ENCODE measurements at places on chromosomes 6 and 20. TPM values are rescaled to one million over a fixed set of nuclear protein-coding genes. Genes with fewer than 3 reads are reported as not detected.
A peak's percentile ranks its signal among the peaks of the same experiment; 100 is the strongest.

FERMT1 gene
- 0.54 TPM for total RNA-seq

- no peak for DNase-seq
Measured at GRCh38 chr6:63236398-63236817, 25.1 kb downstream of the FKBP1C start.

GRCh38 chr6:140204154-140204553, 829.7 kb upstream of the CITED2 start:
- no peak for DNase-seq

DNA sequence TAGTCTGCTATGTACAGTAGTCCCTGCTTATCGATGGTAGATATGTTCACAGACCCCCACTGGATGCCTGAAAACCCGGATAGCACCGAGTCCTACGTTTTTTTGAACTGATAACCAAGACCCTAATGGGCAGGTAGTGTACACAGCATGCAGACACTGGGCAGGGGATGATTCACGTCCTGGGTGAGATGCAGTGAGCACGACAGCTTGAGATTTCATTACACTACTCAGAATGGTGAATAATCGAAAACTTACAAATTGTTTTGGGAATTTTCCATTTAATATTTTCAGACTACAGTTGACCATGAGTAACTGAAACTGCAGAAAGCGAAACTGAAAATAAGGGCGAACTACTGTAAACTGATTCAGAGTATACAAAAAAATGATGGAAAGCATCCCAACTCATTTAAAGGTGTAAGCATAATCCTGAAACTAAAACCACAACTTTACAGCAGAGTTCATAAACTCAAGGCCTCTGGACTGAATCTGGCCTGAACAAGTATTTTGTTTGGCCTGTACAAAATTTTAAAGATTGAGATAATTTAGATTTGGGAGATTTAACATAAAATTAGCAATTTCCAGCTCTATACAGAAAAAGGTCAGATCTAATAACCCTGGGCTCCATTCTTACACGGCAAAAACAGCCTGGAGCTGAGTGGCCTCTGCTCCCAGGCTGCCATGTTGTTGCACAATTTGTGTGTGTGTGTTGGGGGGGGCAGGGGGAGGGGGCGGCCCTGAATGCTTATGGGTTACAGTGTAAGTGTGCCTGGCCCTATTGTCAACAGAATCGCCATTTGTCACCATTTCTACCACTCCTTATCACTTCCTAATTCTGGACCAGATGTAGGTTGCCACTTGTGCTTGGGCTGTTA, 34.9 kb downstream of the RNF24 start:
- DNase-seq, result no peak

GRCh38 chr20:40966103-40966502, 62.5 kb upstream of the TOP1 start:
- DNase-seq, result no peak

BMP6 gene
- total RNA-seq, result 2.9 TPM

KCNK5 gene
- total RNA-seq, result 0.19 TPM

- no peak for DNase-seq
Measured at GRCh38 chr6:89187504-89187903, 29.7 kb downstream of the GABRR1 start.

- no peak for DNase-seq
Measured at GRCh38 chr6:168158980-168159349, 80.0 kb upstream of the FRMD1 start.

DNA sequence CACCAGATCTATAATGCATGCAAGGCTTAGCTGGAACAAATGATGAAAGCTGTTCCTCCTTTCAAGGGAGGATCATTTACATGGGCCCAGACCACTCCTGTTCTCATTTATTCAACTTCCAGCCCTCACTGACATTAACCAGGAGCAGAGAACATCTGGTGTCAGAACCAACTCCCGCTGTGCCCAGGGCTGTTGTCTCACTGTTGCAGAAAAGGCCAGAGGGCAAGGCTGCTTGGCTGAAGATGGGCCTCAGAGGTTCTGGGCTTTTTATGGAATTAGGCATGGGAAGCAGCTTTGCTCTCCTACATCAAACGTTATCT, 164.2 kb downstream of the GMPR start:
- no peak for DNase-seq

DNA sequence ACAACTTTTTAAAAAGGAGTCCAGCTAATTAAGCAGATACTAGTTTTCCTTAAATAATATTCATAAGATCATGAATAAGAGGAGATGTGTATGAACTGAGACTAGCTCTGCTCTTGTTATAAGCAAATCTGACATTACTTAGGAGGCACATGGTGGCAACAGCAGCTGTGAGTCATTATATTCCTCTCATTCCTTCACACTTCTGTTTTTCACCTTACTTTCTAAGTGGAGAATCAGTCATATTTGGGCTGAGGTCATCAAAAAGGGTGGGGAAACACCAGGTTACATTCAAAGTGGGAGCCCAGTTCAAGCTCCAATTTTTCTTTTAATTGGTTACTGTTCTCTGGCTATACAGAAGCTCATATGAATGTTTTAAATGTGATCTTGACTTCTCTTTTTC, 6.0 kb upstream of the RIPPLY2 start:
- DNase-seq, result no peak

DNA sequence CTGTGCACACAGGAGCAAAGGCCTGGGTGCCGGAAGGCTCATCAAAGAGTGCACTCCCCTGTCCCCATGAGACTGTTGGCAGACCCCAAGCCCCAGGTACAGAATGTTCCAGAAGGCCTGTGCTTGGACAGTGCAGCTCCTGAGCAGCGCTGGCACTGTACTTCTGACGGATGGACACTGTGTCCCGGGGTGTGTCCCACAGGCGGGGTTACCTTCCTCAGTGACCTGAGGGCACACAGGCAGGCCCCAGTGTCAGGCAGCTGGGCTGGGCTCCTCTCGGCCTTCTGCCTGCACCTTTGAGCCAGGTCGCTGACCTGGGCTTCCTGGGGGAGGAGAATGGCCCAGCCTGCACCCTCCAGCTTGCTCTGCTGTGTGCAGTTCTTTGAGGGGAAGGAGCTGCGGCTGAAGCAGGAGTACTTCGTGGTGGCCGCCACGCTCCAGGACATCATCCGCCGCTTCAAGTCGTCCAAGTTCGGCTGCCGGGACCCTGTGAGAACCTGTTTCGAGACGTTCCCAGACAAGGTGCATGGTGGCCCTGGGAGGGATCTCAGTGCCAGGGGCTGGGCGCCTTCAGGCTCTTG, 30.1 kb downstream of the PYGB start:
- DNase-seq, result peak; percentile 67

DNA sequence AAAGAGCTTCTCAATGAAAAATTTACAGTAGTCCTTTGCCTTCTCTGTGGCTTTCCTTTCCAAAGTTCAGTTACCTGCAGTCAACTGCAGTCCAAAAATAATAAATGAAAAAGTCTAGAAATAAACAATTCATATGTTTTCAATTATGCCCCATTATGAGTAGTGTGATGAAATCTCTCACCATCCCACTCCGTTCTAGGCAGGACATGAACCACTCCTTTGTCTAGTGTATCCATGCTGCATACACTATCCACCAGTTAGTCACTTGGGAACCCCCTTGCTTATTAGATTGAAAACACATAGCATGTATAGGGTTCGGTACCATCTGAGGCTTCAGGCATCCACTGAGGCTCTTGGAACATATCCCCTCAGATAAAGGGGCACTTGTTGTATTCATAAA, 80.6 kb upstream of the EYA4 start:
- no peak for DNase-seq

GRCh38 chr6:39952167-39952566, 17.9 kb upstream of the MOCS1 start:
- DNase-seq, result no peak

DNA sequence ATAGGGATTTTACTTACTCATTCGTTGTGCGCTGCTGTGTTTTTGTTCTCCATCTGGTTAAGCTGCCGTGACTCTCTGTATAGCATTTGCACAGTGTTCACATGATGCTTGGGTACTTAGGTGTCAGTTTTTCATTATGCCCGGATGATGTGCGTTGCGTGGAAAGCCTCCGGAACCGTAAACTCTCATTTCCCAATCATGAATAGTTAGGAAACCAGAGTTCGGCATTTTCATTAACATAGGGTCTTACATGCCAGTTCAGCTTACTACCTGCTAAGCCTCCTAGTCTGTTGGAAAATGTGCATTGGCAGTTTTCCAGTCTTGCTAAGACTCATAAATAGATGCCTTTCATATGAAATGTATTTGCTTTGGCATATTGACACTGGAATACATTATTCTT, 483.4 kb upstream of the FLRT3 start:
- no peak for DNase-seq

NOP56 gene
- total RNA-seq, result 62.2 TPM

GRCh38 chr6:128280960-128281359, 239.4 kb downstream of the PTPRK start:
- DNase-seq, result no peak

CRISP3 gene
- total RNA-seq, result 0.32 TPM

FOXA2 gene
- total RNA-seq, result not detected

DNA sequence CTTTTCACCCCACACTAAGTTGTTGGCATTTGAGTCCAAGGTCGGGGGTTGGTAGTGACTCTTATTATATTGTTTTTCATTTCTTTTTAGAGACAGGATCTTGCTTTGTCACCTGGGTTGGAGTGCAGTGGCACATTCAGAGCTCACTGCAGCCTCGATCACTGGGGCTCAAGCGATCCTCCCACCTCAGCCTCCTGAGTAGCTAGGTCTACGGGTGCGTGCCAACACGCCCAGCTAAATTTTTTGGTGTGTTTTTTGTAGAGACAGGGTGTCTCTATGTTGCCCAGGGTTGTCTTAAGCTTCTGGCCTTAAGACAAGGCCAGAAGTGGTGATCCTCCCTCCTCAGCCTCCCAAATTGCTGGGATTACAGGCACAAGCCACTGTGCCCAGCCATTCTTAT, 25.1 kb upstream of the TGM2 start:
- DNase-seq, result no peak

OR2H2 gene
- not detected for total RNA-seq

KHDC1 gene
- 1.1 TPM for total RNA-seq

DNA sequence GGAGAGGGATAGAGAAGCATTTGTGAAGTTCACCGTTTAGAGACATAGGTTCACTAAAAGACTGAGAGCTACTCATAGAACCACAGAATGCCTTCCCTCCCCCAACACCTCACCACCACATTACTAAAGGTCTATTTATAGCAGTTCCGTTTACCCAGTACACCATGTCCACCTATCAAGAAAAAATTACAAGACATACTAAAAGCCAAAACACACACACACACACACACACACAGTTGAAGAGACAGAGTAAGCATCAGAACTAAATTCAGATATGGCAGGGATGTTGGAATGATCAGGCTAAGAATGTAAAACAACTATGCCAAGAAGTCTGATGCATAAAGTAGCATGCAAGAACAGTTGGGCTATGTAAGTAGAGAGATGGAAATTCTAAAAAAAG, 52.3 kb downstream of the SLC22A3 start:
- DNase-seq, result no peak

OR5V1 gene
- not detected for total RNA-seq

DNA sequence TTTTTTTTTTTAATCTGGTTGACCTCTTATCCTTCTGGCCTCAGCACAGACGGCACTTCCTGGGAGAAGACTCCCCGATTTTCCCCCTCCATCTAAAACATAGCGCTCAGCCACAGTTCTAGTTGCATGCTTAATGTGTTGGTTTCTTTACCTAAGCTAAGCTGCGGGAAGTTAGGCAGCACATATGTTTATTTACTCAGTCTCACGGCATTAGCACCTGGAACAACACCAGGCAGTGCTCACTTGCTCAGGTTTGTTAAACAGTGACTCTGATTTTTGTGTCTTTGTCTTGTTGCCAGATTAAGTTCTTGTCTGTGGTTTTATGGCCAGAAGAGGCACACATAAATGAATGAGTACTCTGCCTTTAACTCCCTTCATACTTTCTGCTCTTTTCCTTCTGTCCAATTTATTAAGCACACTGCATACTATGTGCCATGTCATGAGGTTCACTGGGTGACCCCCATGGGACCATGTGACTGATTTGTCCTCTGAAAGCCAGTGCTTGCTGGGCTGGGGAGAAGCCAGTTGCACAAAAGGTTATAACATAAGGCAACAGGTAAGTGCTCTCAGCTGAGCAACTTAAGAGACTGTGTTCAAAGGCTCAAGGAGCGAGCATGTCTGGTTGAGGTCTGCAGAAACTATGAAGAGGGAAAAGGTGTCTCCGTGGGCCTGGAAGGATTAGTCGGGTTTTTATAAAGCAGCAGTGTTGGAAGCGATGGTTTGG, 93.6 kb downstream of the RPP40 start:
- no peak for DNase-seq

FOXF2 gene
- total RNA-seq, result 0.43 TPM

DNA sequence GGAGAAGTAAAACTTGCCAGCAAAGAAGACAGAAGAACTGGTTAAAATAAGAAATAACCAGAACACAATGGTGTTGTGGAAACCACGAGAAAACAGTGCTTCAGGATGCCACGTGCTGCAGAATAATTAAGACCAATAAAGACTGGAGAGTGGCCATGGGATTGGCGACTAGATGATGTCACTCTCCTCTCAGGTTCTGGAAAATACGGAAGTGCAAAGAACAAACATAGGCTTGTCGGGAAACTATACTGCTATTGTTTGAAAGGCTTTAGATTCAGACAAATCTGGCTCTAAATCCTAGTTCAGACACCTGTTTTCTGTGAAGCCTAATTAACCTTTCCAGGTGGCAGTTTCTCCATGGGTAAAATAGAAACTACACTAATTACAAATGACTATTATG, 138.4 kb upstream of the STXBP5 start:
- no peak for DNase-seq

NUP43 gene
- total RNA-seq, result 23.2 TPM

- DNase-seq, result no peak
Measured at GRCh38 chr6:135250234-135250633, 69.1 kb downstream of the MYB start.

NRSN1 gene
- not detected for total RNA-seq

DNA sequence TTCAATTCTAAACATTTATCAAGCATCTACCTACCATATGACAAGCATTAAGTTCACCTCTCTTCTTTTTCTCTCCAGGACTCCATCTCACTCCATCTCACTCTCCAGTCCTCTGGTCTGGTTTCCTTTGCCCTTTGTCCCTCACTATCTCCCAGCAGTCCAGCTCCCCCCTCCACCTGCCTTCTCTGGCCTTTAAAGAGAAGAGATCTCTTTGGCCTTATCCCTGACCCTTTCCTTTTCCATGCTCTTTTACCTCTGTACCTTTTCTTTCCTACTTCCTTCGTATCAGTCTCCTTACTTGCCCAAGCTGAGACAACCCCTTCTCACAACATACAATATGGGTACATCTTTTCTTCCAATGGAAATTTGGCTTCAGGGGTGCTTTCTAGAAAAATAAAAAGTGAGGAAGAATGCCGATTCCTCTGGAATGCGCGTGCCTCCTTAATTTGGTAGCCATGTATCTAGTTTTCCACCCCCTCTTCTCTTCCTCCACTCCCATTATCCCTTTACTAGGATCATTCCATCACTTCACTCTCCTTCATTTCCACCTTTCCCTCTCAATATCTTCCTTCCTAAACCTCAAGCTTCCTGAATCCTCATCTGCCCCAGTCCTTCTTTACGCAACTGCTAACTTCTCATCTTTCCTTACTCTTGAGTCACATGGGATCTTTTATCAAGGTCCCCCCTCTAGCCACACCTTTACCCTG, 745 bp upstream of the AGPAT1 start:
- no peak for DNase-seq

DHX16 gene
- total RNA-seq, result 21.6 TPM

OVOL2 gene
- not detected for total RNA-seq
